ENCODE measurements at places on chromosomes 5 and 9.

- DNase-seq = no peak
Measured at GRCh38 chr9:137278721-137279711, 1.5 kb downstream of the TOR4A start.

- no peak for DNase-seq
Measured at GRCh38 chr5:178751286-178751685, 20.8 kb upstream of the ZNF354A start.

- DNase-seq = no peak
Measured at GRCh38 chr5:152529440-152529839, 124.4 kb upstream of the NMUR2 start.

GRCh38 chr5:105034401-105034763 lies 1471.8 kb upstream of the NUDT12 start:
- DNase-seq = no peak

GRCh38 chr9:90838098-90838497 lies 36.5 kb downstream of the SYK start:
- no peak for DNase-seq

DNA sequence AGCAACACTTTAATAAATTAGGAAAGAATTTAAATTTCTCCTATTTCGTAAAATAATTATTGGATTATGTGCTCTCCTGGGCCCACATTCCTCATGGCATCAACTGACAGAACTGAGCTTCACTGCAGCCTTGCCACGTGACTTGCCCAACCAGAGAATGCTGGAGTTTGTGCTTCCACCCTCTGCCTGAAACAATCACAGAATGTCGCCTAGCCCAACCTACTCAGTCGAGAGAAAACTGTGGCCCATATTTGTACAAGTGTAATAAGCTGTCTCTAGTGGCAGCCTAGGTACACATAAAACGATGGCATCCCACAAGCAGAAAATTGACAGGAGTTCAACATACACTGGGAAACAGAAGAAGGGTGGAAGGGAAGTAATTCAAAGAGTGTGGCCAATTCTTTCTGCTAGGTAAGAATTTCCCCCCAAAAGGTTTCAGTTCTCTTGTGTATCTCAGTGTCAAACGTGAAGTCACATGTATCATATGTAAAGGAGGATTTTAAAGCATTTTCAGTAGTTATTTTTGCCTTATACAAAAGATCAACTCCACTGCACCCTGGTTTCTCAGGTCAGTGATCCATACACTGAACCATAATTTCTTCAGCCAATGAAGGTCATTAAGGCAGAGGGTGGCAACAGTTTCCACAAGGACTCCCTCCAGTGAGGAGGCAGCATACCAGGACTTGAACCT lies 41.7 kb downstream of the ZNF608 start:
- DNase-seq = no peak
